Progenitor cell of endocrine pancreas (in vitro differentiated cells): ENCODE measurements at places on chromosomes 12 and 14.

DNA sequence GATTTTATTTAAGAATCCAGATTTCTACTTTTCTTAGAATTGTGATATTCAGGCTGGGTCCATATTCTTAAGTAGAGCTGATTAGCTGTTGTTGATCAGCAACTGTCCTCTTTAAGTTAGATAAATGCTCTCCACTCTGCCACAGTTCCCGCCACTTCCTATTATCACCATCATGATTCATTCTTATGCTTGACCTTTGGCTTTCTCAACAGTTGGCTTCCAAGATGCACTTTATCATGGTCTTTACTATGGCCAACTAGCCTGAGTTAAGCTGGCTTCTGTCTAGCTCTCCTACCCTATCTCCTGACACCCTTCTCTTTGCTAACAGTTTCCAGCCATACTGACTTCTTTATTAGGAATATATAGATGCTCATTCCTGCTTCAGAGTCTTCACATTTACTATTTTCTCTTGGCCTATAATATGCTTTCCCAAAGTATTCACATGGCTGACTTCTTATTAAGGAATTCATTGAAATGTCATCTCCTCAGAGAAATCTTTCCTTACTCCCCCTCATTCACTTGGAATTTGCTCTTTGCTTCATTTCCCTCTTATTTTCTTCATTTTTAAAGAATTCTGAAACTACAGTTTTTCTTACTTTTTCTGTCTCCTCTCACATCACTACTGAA is 149.0 kb upstream of the IGF1 start:
- no peak overlapping the region for H3K27ac ChIP-seq
- no peak for DNase-seq
- H3K27me3 ChIP-seq = no peaks in the 10 kb centered on the region
- no peaks in the 10 kb centered on the region for H3K36me3 ChIP-seq
- H3K4me3 ChIP-seq = no peak overlapping the region

DNA sequence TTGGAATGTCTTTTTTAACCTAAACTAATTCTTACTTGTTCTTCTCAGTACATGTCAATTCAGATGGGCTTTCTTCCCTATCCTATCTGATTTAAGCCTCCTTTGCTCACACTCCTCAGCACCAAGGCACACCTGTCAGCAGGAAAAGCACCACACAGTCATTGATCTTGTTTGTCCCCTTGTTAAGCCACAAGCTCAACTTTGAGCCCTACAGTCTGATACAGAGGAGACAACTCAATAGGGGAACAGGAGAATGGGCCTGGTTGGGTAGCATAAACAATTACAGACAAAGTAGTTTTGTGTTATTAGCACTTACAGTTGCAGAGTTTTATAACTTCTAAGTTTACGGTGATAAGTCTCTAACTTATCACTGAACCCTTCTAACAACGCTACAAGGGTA is 29.5 kb upstream of the SYCP3 start:
- DNase-seq = no peak
- H3K4me3 ChIP-seq = no peak overlapping the region
- no peaks in the 10 kb centered on the region for H3K36me3 ChIP-seq
- no peak overlapping the region for H3K27ac ChIP-seq
- peaks cover 4% of the 10 kb centered on the region for H3K4me1 ChIP-seq

DNA sequence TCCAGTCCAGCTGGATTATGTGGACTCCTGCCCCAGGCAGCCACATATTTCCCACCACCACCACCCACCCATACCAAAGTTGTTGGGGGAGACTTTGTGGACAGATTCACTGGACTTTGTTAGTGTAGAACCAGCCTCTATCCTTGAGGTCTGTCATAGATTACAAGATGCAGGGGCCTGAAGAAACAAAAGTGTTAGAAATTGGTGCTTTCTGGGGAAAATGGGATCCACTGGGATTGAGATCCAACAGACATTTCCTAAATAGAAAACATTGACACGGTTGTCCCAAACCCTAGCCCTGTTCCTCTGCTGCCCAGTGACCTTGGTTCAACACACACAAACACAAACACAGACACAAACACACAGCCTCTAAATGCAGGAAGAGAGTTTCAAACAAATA is 36.6 kb upstream of the TBX5 start:
- H3K27ac ChIP-seq = no peak overlapping the region
- H3K27me3 ChIP-seq = peaks cover 100% of the 10 kb centered on the region
- DNase-seq = no peak
- H3K36me3 ChIP-seq = no peaks in the 10 kb centered on the region

- no peaks in the 10 kb centered on the region for H3K36me3 ChIP-seq
- H3K4me3 ChIP-seq = peak overlapping the region; percentile 25
- peaks cover 7% of the 10 kb centered on the region for H3K4me1 ChIP-seq
- H3K27me3 ChIP-seq = no peaks in the 10 kb centered on the region
- H3K27ac ChIP-seq = peak overlapping the region; percentile 86
Observed at GRCh38 chr12:38930990-38931389, 25.6 kb upstream of the CPNE8 start.

- no peak for DNase-seq
- no peaks in the 10 kb centered on the region for H3K4me1 ChIP-seq
- peaks cover 3% of the 10 kb centered on the region for H3K27me3 ChIP-seq
- no peak overlapping the region for H3K27ac ChIP-seq
- no peaks in the 10 kb centered on the region for H3K36me3 ChIP-seq
Observed at GRCh38 chr12:104248444-104248843, 32.9 kb downstream of the TXNRD1 start.

DNA sequence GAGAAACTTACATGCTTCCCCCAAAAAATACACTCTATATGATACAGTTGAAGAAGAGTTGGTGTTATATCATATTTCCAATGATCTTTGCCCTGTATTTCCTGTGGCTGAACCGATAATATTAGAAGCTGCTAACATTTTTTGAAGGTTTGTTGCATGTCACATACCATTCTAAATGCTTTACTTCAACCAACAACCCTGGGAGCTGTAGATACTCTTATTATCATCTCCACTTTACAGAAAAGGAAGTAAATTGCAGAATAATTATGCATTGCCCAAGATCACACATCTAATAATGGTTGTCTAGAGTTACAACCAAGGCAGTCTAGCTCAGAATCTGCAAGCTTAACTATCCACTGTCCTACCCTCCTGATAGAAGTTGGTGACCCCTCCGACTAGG is 182.8 kb downstream of the NUAK1 start:
- H3K36me3 ChIP-seq = no peaks in the 10 kb centered on the region
- no peak for DNase-seq
- H3K4me1 ChIP-seq = peaks cover 7% of the 10 kb centered on the region
- peaks cover 14% of the 10 kb centered on the region for H3K27me3 ChIP-seq

- H3K36me3 ChIP-seq = peaks cover 13% of the 10 kb centered on the region
- peaks cover 11% of the 10 kb centered on the region for H3K4me1 ChIP-seq
- H3K27me3 ChIP-seq = peaks cover 93% of the 10 kb centered on the region
- H3K27ac ChIP-seq = no peak overlapping the region
- peak overlapping the region; percentile 60 for H3K4me3 ChIP-seq
- DNase-seq = no peak
Observed at GRCh38 chr12:57619434-57620244, 8.4 kb downstream of the ARHGEF25 start.

DNA sequence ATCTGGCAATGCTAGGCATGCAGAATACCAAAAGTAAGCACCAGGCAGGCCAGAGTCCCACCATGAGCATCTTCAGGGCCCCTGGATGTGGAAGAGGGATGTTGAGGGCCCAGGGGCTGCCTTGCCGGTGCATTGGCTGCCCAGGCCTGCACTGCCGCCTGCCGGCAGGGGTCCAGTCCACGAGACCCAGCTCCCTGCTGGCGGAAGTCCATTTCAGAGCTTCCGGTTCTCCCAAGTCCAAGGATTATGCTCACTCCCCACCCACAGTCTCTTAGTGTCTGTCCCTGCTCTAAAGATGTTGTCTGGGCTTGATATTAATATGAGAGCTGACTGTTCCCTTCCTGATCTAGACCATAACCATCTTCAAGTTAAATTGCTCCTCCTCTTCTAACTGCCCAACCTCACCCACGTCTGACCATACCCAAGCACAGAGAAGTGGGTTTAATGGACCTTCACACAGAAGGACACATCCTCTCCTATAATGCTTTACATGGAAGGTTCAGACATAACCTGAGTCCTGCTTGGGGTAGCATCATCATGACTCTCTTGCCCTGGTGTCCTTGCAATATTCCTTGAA is 117.4 kb downstream of the DAD1 start:
- H3K27me3 ChIP-seq = peaks cover 5% of the 10 kb centered on the region
- H3K36me3 ChIP-seq = no peaks in the 10 kb centered on the region
- no peak overlapping the region for H3K27ac ChIP-seq
- H3K4me1 ChIP-seq = peaks cover 2% of the 10 kb centered on the region
- no peak overlapping the region for H3K4me3 ChIP-seq
